ENCODE measurements at places on chromosomes 3 and 15.

DNA sequence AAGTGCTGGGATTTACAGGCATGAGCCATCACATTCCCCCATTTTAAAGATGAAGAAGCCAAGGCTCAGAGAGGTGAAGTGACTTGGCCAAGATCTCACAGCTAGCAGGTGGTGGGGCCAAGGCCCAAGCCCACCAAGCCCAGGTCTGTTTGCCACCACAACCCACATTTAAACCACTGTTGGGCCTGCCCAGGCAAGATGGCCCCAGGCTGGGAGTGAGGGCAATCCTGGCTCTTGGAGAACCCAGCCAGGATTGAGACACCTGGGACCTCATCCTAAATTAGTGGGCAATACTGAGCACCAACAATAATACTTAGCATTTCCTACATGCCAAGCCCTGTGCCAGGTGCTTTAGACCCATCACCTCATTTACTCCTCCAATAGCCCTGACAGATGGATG, 6.9 kb downstream of the IGDCC3 start:
- DNase-seq, result no peak

DNA sequence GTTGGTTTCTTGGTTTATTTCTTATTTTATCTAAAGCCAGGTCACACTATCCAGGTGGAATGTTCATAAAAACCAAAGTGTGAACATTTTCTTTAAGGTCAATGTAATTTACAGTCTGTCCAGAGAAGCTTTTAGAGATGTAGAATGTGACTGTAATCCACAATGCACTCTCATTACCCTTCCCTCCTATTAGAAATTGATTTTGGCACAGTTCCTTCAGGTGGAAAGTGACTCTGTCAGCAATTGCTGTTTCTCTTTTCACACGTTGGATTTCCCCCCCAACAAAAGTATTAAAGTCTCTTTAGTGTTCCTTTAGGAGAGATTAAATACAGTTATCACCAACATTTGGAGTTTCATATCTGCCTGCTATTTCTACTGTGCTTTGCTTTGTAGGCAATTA, 31.6 kb upstream of the COPB2 start:
- no peak for DNase-seq

DNA sequence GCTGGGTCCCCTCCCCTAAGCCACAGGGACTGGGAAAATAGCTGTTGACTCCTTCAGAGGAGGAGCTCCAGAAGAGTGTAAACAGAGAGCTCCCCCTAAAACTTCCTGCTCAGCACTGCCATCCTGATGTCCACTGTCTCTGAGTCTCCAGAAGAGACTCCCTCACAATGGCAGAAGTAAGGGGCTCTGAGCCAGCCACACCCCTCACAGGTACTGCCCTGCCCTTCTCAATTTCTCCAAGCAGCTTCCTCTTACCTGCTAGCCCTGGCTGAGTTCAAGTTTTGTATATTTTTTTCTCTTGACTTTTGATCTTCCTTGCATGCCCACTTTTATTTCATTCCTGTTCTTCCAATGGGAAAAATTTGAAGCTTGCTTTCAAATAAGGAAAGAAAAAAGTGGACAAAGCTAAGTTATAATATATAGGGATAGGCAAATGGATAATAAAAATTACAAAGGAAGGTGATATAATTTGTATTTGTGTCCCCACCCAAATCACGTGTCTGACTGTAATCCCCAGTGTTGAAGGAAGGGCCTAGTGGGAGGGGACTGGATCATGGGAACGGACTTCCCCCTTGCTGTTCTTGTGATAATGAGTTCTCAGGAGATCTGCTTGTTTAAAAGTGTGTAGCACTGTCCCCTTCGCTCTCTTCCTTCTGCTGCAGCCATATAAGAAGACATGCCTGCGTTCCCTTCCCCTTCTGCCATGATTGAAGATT, 442.2 kb upstream of the WNT5A start:
- DNase-seq, result no peak

DNA sequence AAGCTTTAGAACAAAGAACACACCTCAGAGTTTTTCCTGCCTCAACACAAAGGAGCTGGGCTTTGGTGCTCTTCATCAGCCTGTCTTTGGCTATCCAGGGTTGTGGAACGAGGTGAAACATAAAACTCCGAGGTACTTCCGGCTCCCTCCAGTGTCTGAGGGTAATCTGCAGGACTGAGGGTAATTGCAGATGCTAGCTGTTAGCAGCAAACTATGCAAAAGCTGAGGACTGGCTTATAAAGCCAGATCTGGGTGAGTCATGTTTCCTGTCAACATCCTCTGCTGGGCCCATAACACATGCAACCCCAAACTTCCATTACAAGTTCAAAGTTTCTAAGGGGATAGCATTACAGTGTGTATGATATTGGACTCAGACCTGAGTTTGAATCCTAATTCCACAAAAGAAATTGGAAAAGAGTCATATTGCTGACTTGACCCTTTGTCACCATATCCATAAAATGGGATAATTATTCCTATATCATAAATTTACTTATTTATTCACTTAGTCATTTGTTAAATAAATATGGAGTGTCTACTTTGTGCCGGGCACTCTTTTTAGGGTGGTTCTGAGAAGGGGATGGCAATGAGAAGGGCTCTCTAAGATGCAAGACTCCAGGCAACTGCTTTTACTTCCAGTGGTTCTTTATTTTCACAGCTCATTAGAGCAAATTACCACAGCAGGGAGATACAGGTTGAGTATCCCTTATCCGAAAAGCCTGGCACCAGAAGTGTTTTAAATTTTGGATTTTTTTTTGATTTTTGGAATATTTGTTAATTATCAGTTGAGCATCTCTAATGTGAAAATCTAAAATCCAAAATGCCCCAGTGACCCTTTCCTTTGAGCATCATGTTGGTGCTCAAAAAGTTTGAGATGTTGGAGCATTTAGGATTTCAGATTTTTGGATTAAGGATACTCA, 9.5 kb upstream of the TRIM69 start:
- DNase-seq, result peak; percentile 88

DNA sequence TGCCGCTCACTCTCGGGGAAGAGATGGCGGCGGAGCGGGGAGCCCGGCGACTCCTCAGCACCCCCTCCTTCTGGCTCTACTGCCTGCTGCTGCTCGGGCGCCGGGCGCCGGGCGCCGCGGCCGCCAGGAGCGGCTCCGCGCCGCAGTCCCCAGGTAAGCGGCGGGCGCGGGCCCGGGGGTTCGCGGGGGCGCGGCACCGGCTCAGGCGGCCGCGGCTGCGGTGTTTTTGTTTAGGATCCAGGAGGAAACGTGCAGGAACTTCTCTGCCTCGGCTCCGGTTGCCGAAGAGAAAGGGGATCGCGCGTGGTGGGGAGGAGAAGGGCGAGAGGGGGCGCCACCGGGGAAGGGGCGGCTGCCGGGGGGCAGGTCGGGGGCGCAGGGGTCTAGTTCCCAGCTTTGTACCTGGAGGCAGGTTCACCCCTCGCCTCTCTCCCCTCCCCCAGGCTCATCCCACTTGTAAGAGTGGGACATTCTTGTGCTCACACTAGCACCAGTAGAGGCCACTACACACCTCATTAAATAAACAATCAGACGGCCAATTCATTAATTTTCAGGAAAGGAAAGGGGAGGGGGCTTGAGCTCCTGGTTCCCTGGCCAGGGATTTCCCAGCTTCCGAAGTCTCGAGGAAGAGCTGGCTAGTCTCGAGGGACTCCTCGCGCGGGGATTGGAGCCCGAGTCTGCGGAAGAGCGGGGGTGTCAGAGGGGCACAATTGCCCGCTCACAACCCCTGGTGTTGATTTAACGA, 562 bp downstream of the NEO1 start:
- DNase-seq, result peak; percentile 18

GRCh38 chr3:161083131-161083530, 22.0 kb downstream of the B3GALNT1 start:
- DNase-seq, result no peak

DNA sequence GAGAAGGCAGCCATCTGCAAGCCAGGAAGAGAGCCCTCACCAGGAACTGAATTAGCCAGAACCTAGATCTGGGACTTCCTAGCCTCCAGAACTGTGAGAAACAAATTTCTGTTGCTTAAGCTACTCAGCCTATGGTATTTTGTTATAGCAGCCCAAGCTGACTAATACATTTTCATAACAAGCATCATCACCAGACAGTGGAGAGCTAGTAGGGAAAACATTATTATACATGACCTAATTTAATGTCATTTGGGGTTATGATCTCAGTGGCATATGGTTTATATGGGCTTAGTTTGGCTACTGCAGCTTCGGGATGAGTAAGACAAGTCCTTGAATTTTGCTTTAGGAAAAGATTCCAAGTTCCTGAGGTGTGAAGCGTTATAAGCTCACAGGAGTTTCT, 35.6 kb downstream of the LNP1 start:
- DNase-seq, result no peak

- DNase-seq, result no peak
Observed at GRCh38 chr3:106380232-106380631, 511.4 kb upstream of the CBLB start.

DNA sequence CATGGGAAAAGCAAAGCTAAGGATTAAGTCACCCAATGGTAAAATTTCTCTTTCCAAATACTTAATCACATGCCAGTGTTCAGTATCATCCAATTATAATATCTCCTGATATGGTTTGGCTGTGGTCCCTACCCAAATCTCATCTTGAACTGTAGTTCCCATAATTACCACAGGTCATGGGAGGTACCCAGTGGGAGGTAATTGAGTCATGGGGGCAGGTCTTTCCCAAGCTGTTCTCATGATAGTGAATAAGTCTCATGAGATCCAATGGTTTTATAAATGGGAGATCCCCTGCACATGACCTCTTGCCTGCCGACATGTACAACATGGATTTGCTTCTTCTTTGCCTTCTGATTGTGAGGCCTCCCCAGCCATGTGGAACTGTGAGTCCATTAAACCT, 26.1 kb upstream of the NMB start:
- DNase-seq, result no peak

GRCh38 chr3:61778095-61778494, 216.7 kb downstream of the PTPRG start:
- DNase-seq, result no peak

DNA sequence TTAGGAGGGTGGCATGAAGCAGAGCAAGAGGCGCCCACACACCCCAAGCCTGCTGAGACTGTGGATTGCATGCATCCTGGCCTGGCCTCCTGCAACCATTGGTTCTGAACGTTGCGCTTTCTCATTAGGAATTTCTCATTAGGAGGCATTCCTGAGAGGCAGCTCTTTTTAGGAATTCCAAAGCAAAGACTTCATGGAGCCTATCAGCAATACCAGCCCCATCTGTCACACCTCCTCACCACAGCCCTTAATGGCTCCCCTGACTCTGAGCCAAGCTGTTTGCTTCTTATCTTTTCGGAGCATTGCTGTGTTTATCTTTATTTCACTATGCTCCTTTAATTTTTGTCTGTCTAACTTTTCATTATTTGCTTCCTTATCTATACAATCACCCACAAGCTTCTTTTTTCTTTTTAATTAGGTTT, 226.9 kb downstream of the CACNA2D3 start:
- no peak for DNase-seq

DNA sequence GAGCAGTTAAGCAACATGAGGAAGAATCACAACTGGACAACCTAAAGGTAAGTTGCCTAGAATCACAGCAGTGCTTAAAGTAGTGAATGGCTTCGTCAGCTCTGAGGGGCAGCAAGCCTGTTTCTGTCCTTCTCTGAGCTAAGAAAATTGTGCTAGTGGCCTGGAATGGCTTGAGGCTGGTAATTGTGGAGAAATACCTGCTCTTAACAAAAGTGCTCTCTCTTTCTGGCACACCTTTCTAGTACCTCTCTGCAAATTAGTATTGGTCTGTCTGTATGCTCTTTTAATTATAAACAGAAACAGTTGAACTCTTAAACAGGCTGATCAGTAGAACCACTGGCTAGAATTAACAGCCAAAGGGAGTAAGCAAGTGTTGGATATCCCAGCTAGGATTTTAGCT, 11.6 kb downstream of the SNX1 start:
- DNase-seq, result no peak

GRCh38 chr3:80023010-80023409, 255.2 kb upstream of the ROBO1 start:
- DNase-seq, result no peak

GRCh38 chr3:156867174-156867573, 41.0 kb downstream of the LEKR1 start:
- DNase-seq, result no peak

- no peak for DNase-seq
Observed at GRCh38 chr15:84934942-84935729, 46.5 kb upstream of the PDE8A start.

DNA sequence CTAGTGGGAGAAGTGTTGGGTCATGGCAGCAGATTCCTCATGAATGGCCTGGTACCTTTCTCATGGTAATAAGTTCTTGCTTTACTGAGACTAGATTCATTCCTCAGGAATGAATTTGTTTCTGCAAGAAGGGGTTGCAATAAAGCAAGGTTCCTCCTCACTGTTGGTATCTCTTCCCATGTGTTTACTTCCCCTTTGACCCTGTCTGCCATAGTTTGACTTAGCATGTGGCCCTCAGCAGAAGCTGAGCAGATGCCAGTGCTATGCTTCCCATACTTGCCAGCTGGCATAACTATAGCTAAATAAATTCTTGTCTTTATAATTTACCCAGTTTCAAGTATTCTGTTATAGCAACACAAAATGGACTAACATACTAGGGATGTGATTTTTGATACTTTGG, 163.6 kb upstream of the COL8A1 start:
- DNase-seq, result no peak

DNA sequence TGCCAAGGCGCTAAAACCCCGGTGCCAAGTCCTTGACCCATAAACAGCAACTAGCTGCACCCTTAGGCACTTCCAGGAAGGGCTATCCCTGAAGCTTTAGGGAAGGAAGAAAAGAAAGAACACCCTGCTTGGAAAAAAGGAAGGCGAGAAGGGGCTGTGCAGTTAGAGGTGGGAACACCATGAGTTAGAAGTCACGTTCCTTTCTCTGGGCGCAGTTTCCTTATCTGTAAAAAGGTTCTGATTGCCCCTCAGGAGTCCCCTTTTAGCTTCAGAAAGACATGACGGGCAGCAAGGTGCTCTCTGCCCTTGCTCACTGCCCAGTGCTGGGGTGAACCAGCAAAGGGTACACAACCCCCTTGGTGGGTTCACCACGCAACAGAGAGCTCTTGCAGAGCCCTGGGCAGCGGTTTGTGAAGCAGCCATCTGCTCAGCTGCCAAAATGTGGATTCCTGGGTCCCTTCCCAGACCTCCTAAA, 798 bp downstream of the GCHFR start:
- DNase-seq, result no peak

DNA sequence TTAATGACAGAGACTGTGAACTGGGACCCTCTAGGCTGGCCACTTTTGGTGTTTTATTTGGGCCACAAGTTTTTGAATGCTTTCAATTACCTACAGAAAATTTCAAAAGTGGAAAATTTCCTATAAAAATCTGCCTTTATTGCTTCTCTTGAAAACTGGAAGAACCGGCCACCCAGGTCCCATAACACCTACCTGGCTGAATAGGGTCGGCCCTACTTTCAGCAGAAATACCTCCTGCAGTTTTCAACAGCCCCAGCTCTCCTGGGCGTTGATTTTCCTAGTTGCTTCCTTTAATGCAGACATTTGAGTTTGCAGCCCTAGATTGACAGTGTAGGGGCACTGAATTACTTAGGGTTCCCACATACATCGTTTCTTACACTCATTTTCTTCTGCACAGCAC, 719 bp upstream of the SRPRB start:
- no peak for DNase-seq

GRCh38 chr3:140706360-140706759, 28.5 kb downstream of the TRIM42 start:
- DNase-seq, result no peak

Data from fibroblast of skin of left quadriceps (primary cell).